ENCODE measurements at places on chromosomes 1 and 21.

DNA sequence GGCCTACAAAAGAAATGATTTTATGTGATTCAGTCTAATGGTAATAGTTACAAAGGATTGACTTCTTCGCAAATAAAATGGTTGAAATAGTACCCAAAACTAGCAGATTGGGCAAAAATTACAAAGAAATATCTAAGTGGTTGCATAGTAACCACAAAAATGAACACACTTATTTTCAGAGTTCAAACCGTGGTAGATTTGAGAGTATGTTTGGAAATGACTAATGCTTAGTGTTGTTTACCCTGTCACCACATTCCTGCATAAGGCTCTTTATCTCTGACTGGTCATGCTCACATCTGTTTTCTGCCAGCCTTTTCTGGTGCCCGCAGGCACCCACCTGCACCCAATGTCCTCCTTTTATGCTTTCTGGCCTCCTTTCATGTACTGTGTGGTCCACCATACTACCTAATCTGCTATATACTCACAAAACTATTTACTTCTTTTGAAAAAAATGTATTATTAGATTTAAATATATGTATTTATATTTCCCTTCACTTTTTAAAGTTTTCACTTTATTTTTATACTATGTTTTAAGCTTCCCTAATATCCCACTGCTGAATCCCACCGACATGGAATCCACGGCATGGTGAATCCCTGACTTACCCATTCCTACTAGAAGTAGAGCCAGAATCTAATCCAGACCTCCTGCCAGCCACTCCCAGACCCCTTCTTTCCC, 30.3 kb downstream of the PTPRC start:
- no peak for DNase-seq

DNA sequence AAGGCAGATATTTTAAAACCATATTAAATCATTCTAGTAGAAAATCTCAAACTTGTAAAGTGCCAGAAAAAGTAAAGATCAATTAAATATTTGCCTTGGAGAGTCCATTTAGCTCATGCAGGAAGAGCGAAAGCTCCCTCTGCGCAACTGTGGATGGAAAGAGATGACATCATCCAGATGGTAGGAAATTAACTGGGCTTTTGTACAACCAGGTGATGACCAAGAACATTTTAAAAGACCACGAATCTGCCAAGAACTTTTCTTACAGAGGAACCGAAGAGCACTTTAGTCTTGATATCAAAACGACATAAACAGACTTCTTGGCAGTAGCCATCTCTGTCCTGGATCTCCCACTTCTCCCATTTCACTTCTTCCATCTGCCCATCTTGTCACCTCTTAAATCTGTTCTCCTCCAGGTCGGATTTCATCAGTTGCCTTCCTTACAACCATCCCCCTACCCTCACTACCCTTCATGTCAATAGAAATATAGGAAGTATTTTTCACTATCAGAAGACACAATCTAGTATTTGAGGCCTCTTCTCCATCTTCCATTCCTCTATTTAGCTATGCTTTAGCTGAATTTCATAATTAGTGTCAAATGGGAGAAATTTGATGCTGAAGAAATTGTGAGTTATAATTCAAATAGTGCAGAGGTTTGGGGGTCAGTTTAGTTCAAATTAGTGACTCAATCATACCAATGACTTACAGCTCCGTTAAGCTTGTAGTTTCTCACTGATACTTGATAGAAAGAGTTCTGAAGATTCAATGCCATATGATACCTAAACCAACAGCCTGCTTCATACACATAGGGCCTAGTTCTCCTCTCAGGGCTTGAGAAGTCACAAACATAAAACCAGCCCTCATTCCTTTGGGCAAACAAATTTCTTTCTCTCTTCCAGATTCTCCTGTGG, 22.0 kb upstream of the DNASE2B start:
- DNase-seq = no peak

GRCh38 chr1:213829780-213830179, 158.0 kb upstream of the PROX1 start:
- DNase-seq = no peak

- DNase-seq = no peak
Observed at GRCh38 chr21:32064281-32064910, 191.6 kb downstream of the HUNK start.

GRCh38 chr21:44773291-44773932, 28.2 kb downstream of the UBE2G2 start:
- DNase-seq = no peak

DNA sequence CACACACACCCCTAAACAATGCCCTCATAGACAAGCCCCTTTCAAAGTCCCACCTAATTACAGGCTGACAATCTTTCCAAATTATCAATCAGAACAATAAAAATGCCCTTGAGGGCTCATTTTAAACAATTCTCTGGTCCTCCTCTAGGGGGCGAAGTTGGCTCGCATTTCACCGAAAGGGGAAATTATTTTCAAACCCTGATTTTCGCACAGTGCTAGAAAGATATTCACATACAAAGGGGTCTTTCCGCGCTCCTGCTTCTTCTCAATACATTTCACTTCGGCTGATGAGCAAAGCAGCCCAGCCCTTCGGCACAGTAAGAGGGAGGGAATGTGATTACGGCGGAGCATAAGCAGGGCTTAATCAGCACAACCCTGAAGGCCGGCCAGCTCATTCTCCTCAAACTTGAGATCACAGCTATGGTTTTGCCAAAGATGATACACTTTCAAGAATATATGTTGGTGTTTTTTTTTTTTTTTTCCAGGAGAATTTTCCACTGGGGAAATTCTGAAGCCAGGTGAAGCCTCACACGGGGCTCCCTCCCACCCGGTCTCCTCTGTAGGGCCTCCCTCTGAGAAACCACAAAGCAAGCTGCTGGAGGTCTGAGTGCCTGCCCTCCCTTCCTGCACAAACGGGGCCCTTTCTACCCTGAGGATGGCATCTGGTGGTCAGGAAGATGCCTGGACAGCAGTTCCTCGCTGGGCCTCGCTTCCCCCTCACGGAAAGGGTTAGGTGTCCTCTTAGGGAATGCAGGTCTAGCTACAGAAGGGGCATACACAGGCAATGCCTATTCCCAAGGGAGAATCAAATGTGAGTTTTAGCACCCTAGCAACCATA, 66.9 kb downstream of the GNG12 start:
- DNase-seq = peak; percentile 77

GRCh38 chr1:9008236-9008635, 18.0 kb downstream of the SLC2A7 start:
- no peak for DNase-seq

DNA sequence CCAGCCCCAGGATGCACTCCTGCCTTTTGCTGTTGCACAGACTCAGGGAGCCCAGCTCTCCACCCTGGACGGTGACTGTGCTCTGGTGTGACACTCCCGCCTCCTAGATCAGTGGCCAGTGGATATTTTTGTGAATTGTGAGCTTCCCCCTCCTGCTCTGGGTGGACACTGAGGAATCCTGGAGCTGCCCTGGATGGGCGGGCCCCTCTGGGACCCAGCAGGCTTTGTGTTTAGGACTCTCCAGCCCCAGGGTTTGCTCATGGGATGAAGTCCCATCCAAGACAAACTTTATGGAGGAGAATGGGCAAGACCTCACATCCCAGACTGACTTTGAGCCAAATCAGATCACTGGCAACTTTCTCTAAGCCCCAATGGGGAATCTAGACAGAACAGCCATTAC, 16.1 kb downstream of the SLC6A9 start:
- DNase-seq = no peak

DNA sequence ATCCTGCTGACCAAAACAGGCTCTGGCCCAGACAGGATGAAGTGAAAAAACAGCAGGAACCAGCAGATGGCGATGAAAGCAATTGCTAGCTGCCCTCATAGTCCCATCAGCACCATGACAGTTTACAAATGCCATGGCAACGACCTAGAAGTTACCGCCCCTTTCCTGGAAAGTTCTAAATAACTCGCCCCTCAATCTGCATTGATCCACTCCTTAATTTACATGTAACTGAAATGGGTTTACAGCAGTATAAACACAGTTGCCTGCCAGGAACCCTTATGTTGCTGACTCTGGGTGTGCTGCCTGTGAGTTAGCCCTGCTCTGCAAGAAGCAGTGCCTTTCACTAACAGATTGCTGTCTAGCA, 65.5 kb upstream of the CR1L start:
- peak; percentile 41 for DNase-seq

- no peak for DNase-seq
Observed at GRCh38 chr1:226349081-226349480, 40.1 kb upstream of the LIN9 start.

DNA sequence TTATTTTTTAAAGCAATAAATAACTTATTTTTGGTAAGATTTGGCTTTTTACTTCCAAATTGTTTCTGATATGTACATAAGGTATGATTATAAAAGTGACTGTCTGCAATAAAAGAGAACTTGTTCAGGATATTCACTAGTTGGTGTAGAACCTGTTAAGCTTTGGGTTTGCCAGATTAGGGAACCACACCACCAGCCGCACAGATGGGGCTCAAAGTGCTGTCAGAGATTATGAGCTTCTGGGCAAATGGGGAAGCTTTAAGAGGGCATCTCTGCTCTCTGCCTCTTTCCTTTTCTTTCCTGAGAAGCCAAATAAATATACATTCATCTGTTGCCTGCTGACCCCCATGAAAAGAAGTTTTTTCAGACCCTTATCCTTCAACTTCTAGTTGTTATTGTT, 25.4 kb downstream of the IVNS1ABP start:
- no peak for DNase-seq

GRCh38 chr21:31034378-31034777, 3.9 kb downstream of the KRTAP19-8 start:
- no peak for DNase-seq

DNA sequence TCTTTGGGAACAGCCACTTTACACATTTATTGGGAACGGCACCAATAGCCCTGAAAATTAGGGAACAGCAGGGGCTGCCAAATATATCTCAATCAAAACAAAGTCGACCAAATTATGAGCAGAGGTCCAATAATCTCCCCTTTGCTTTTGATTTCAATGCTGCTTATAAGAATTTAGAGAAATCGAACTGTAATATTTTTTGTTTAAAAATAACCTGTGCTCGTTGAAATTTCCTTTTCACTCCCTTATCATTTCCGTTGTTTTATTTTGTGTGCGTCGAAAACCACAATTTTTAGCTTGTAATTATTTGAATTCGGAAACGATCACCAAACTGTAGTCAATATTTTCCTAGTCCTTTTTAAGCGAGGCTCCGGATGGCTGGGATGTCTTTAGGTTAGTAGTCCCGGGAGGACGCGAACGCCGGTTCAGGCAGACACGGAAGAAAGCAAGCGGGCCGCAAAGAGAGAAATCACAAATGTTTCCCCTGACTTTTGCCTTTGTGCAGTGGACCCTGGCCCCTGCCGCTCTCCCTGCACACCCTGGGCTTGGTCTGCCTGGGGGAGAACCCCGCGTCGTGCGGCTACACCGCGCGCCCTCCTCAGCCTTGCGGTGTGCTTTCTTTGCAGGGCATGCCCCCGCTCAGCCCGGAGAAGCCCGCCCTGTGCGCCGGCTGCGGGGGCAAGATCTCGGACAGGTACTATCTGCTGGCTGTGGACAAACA, 2.3 kb downstream of the LHX9 start:
- no peak for DNase-seq

- DNase-seq = no peak
Observed at GRCh38 chr1:225657462-225657989, 4.6 kb upstream of the ENAH start.

DNA sequence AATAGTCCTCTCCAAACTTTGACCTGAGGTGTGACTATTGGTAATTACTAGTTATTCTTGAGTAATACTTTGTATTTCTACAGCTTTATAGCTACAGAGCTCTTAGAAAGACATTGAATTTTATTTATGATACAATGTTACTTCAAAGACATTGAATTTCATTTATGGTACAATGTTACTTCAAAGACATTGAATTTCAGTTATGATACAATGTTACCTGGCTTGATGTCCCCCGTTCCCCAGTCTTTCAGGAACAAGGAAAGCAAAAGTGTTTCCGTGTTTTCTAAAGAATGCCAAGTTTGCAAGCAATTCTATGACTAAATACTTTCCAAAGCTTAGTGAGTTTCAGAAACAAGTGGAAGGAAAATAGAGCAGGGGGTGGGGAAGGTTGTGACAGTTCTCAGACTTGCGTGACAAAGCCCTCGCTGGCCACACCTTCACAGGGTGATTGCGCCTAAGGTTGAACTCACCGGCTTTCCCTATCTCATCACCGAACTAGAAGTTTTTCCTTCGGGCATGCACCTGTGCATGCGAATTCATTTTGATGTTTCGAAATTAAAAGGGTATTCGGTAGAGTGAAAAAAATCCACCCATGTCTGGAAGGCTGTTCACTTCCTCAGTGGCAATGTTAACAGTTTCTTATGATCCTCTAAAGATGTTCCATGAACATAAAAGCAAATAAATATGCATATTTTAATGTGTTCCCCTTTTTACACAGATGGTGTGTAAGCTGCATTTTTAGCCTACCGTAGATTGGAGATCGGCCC, 909 bp upstream of the PAXBP1 start:
- DNase-seq = no peak

- DNase-seq = no peak
Observed at GRCh38 chr1:13733711-13734110, 33.7 kb downstream of the PRDM2 start.

DNA sequence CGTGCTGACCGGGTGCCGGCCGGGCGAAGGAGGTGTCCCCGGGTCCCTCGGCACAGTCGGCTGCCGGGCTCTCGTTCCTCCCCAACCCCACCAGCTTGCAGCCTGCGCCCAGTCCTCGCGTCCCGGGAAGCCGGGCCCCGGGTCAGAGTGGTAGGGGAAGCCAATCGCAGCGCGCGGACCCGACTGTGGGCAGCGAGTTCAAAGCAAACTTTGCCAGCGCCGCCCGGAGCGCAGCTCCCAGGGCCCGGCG, 328 bp downstream of the MYCL start:
- DNase-seq = peak; percentile 70

- DNase-seq = no peak
Observed at GRCh38 chr1:227900571-227901051, 47.1 kb downstream of the WNT9A start.

- no peak for DNase-seq
Observed at GRCh38 chr21:46391773-46392172, 66.9 kb upstream of the DIP2A start.

GRCh38 chr1:108896146-108897145, 19.7 kb downstream of the GPSM2 start:
- no peak for DNase-seq

GRCh38 chr1:119635811-119636390, 12.2 kb downstream of the ZNF697 start:
- no peak for DNase-seq

DNA sequence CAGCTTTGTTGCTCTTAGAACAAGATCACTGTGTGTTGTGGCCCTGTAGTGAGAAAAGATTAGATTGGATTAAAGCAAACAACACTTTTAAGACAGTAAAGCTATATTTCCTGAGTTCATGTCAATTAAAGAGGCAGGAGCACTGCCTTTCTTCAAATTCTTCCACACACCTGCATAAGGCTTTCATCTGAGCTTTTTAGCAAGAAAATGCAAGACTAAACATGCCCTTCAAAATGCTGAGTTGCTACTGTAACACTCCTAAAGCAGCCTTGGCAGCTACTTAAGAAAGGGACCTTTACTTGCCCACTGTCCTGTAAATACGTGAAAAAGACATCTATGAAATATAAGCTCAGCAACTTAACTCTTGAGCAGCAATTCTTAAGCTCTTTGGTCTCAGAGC, 11.8 kb downstream of the DPH5 start:
- no peak for DNase-seq
